ENCODE measurements at places on chromosomes 3 and 15.

DNA sequence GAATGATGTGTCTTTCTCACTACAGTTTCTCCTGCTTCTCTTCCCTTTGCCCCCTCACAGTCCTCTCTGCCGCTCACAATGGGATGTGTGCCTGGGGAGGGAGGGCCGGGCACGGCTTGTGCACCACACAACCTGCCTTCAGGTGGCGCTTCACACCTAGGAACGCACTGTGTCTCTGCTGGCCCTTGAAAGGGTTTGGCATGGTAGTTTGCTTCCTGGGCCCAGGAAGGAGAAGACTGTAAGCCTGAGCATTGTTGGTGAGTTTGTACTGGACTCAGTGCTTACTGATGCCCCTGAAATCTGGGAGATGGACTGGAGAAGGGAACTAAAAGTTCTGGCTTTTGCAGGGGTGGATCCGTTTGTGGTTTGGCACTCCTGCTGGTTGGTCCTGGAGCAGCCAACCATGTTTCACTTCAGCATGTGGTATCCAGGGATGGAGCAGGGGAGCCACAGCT lies 9.2 kb downstream of the ALPK3 start:
- no peak for DNase-seq

- no peak for DNase-seq
Observed at GRCh38 chr15:66595931-66596545, 30.2 kb upstream of the LCTL start.

DNA sequence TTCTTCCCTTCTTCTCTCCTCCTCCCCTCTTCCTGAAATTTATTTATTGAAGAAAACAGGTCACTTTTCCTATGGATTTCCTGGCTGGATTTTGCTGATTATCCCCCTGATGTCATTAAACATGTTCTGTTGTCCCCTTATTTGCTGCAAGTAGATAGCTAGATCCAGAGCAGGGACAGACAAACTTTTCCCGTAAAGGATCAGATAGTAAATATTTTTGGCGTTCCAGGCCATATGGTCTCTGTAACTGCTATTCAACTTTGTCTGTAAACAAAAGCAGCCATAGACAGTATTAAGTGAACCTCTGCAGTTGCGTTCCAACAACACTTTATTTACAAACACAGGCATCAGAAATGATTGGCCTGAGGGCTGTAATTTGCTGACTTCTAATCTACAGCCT lies 241.3 kb downstream of the NEK10 start:
- no peak for DNase-seq

GRCh38 chr3:142723665-142723967 lies 218 bp upstream of the TRPC1 start:
- no peak for DNase-seq

DNA sequence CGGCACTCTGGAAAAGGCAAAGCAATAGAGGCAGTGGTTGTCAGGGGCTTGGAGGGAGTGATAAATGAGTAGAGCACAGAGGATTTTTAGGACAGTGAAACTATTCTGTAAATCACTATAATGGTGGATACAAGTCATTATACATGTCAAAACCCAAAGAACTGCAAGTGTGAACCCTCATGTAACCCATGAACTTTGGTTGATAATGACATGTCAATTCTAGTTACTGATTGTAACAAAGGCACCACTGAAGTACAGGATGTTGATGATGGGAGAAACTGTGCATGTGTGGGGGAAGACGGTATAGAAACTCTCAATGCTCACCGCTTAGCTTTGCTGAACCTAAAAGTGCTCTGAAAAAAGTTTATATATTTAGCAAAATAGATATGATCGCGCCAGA lies 36.0 kb downstream of the BTLA start:
- no peak for DNase-seq

- no peak for DNase-seq
Observed at GRCh38 chr3:128991355-128991895, 2.5 kb downstream of the CFAP92 start.

DNA sequence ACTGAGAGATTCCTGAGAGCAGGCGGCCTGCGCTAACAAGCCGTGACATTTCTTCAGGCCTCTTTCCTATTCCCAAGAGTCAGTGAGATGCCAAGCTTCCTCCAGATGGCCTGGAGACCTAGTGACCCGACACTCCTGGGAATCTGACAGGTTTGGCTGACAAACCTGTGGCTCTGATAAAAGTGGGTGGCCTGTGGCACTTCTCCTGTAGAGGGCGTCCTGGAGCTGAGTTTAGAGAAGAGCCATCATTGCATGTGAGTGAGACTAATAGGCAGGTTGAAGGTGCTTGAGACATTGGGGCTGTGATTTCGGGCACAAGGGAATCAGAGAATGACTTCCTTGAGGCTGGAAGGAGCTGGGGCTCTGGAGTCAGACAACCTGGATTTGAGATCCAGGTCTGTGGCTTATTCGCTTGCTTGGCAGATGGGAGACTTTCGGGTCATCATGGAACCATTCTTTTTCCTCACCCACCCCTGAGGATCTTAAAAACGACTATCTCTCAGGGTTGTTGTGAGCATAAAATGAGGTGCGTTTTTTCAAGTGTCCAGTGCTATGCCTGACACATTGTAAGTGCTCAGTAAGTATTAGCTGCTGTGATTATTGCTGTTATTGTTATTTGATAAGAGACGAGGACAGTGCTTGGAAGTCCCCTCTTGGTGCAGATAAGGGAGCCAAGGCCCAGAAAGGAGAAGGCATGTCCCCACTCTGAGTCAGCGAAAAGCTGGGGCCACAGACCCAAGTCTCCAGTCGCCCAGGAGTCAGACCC lies 77.2 kb downstream of the SCN10A start:
- no peak for DNase-seq

Data from hindlimb muscle (tissue), 1 donor.